ENCODE measurements at places on chromosomes 11 and 22.

- no peak for DNase-seq
These were observed 19.5 kb upstream of the SIK3 start for GRCh38 chr11:117117681-117118080.

DNA sequence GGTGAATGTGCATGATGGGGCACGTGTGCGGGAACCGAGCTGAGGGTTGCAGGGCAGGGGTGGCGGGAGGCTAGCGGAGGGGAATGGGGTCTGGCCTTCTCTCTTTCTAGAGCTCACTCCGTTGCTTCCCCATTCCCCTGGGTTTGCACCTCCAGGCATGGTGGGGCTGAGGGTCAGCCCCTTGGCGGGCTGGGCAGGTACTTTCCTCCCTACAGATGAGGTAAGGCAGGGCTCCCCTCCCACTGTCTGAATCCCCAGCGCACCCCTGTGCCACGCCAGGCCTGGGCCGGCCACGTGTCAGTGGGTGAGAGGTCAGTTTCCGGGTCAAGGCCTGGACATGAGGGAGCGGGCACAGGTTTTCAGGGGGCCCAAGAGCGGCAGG, 8.9 kb downstream of the SUSD2 start:
- DNase-seq, result no peak

DNA sequence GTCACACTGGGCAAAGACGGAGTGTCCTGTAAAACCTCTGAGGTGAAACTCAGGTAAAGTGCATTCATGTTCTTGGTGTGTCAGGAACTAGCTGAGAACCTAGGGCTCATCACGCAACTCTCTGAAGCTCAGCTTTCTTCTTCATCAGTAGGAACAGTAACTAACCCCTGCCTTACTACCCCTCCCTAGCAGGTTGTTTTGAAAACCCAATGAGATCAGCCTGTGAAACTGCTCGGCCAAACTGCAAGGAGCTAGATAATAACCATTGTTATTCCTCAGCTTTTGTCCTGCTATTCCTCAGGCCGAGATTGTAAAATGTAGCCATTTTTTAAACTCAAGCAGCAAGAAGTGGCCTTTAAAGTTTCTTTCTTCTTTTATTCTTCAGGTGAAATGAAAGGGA, 9.8 kb upstream of the FJX1 start:
- DNase-seq, result no peak

GRCh38 chr11:56558574-56558973, 15.5 kb upstream of the OR5M11 start:
- DNase-seq, result no peak

GRCh38 chr11:9700105-9700801, 36.4 kb downstream of the SWAP70 start:
- DNase-seq, result no peak

- no peak for DNase-seq
These were observed 6.9 kb downstream of the MUC6 start for GRCh38 chr11:1029654-1030053.

GRCh38 chr11:114273071-114273470, 23.1 kb upstream of the NNMT start:
- no peak for DNase-seq

DNA sequence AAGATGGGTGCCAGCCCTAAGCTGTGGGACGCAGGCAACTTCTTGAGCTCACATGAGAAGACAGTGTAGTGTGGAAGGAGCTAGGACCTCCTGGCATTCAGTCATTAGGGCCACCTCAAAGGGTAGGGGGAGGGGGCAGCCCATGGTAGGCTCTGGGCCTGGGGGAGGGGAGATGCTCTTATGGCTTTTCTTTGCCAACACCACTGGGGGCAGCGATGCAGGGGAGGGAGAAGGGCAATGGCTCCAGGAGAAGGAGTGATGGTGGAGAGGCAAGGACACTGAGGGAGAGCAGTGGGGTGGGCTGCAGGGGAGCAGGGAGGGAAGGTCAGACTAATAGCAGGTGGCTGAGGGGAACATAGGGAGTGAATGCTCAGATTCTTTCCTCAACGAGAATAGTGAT, 63.3 kb upstream of the SUSD2 start:
- DNase-seq, result no peak

GRCh38 chr11:128261011-128261421, 326.3 kb downstream of the ETS1 start:
- no peak for DNase-seq
